DND-41 (cell line): ENCODE measurements at places on chromosomes 5 and 9.
A peak's percentile ranks its signal among the peaks of the same experiment; 100 is the strongest.

DNA sequence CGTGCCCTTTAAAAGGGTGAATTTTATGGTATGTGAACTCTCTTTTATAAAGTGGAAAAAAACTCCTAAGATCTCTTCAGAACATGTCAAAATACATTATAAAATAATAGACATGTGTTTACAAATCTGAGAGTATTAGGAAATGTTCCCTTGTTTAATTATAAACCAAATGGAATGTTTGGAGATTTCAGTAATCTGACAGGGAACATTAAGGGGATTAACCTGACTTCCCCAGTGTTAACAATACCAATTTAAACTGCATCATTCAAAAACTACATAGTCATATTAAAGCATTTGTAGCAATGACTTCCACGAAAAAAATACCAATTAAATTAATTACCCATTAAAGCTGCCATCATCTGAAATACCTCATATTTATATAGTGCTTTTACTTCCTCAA, 1.6 kb upstream of the OCLN start:
- peaks cover 6% of the 10 kb centered on the region for H3K27me3 ChIP-seq
- no peaks in the 10 kb centered on the region for H3K36me3 ChIP-seq
- DNase-seq = no peak
- H3K27ac ChIP-seq = no peak overlapping the region
- no peaks in the 10 kb centered on the region for H3K4me1 ChIP-seq

- no peak overlapping the region for H3K4me3 ChIP-seq
- H3K27ac ChIP-seq = no peak overlapping the region
- no peaks in the 10 kb centered on the region for H3K4me1 ChIP-seq
- no peaks in the 10 kb centered on the region for H3K27me3 ChIP-seq
Observed at GRCh38 chr9:101342595-101342994, 42.2 kb downstream of the BAAT start.

- H3K4me1 ChIP-seq = no peaks in the 10 kb centered on the region
- H3K36me3 ChIP-seq = no peaks in the 10 kb centered on the region
- DNase-seq = no peak
- no peak overlapping the region for H3K27ac ChIP-seq
- H3K27me3 ChIP-seq = no peaks in the 10 kb centered on the region
Observed at GRCh38 chr9:135722365-135722764, 20.4 kb downstream of the KCNT1 start.

- no peak overlapping the region for H3K4me3 ChIP-seq
- 0 out of 2 replicates have a peak, but pooled peaks cover under 1% of the 10 kb centered on the region for H3K4me1 ChIP-seq
- DNase-seq = no peak
- H3K36me3 ChIP-seq = no peaks in the 10 kb centered on the region
- no peak overlapping the region for H3K27ac ChIP-seq
Observed at GRCh38 chr5:138636398-138636944, 61.3 kb upstream of the HSPA9 start.

DNA sequence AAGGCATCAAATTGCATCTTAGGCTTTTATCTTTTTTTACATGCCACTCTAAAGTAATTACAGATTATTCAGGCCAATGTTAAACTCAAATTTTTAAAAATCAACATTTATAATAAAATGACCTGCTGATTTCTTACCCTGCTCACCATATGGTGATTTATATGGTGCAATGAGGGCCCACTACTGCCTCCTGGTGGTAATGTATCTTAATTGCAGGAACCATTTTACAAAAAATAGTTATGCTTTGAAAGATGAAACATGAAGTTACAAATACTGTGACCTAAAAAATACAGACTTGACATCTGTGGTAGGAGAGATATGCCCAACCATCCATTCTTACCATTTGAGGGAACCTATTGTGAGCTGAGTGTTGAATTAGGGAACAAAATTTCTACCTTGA, 292.6 kb upstream of the TAS2R1 start:
- H3K4me1 ChIP-seq = no peaks in the 10 kb centered on the region
- no peaks in the 10 kb centered on the region for H3K36me3 ChIP-seq
- H3K4me3 ChIP-seq = no peak overlapping the region
- no peak overlapping the region for H3K27ac ChIP-seq
- no peak for DNase-seq

GRCh38 chr5:368183-369084, 46.9 kb downstream of the AHRR start:
- no peak for DNase-seq
- no peak overlapping the region for H3K4me3 ChIP-seq
- H3K27me3 ChIP-seq = no peaks in the 10 kb centered on the region
- no peaks in the 10 kb centered on the region for H3K36me3 ChIP-seq
- H3K27ac ChIP-seq = no peak overlapping the region
- peaks cover 23% of the 10 kb centered on the region for H3K4me1 ChIP-seq

DNA sequence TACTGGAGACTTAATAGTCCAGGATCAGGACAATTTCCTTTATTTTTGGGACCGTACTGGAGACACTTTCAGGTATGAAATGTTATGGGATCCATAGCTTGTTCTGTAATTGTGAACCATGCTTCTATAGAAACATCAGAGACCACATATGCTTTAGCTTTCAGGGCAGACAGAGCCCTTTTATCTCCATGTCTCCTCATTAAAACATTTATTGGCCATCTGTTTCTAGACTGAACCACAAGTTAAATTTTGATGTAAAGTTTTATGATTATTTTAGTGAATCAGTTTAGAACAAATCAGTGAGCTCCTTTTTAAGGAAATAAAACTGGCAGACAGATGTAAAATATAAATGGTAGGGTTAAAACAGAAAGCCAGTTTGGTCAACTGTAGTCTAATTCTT, 62.0 kb downstream of the SLC27A6 start:
- H3K36me3 ChIP-seq = no peaks in the 10 kb centered on the region
- H3K4me3 ChIP-seq = no peak overlapping the region
- no peaks in the 10 kb centered on the region for H3K4me1 ChIP-seq
- H3K27me3 ChIP-seq = no peaks in the 10 kb centered on the region
- no peak for DNase-seq

DNA sequence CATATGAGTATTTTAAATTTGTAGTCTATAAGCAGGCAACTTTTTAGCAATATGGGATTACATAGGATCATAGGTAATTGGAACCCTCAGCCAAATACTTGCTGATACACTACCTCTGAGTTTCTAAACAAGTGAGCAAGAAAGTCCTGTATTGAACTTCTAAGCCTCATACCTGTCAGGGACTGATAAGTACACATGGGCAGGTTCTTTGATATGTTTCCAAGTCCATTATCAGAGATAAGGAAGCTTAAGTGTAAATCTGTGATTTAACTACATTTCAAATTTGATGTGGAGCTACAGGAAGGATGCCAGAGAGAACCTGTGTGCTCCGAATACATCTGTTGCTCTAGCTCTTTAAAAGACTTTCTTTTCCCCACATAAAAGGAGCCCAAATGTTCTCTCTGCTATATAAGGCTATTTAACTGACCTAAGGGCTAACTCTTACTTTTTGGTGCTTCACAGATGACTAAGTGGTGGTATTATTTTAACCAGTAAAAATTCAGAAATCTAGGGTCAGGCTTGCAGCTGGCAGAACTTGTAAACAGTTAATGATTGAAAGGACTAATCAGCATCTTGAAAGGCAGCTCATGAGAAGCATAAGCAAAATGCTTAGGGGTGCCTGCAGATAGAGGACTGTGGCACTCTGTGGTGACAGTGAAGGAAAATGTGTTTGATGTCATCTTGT, 228.6 kb downstream of the NR3C1 start:
- no peak for DNase-seq
- H3K27me3 ChIP-seq = no peaks in the 10 kb centered on the region
- no peaks in the 10 kb centered on the region for H3K36me3 ChIP-seq

GRCh38 chr9:125541840-125542243, 165.2 kb downstream of the MAPKAP1 start:
- H3K36me3 ChIP-seq = peaks cover 23% of the 10 kb centered on the region; the same call in 1 of the 2 replicates
- no peak overlapping the region for H3K27ac ChIP-seq
- H3K4me1 ChIP-seq = no peaks in the 10 kb centered on the region
- no peaks in the 10 kb centered on the region for H3K27me3 ChIP-seq

- H3K4me1 ChIP-seq = no peaks in the 10 kb centered on the region
- no peak overlapping the region for H3K4me3 ChIP-seq
- DNase-seq = no peak
- no peak overlapping the region for H3K27ac ChIP-seq
- H3K36me3 ChIP-seq = no peaks in the 10 kb centered on the region
- no peaks in the 10 kb centered on the region for H3K27me3 ChIP-seq
Observed at GRCh38 chr5:6545036-6545693, 87.7 kb downstream of the NSUN2 start.

- H3K4me3 ChIP-seq = no peak overlapping the region
- H3K36me3 ChIP-seq = no peaks in the 10 kb centered on the region; the same call in 1 of the 2 replicates
- H3K4me1 ChIP-seq = no peaks in the 10 kb centered on the region
- no peaks in the 10 kb centered on the region for H3K27me3 ChIP-seq
Observed at GRCh38 chr5:151456321-151456940, 9.0 kb downstream of the SLC36A1 start.

DNA sequence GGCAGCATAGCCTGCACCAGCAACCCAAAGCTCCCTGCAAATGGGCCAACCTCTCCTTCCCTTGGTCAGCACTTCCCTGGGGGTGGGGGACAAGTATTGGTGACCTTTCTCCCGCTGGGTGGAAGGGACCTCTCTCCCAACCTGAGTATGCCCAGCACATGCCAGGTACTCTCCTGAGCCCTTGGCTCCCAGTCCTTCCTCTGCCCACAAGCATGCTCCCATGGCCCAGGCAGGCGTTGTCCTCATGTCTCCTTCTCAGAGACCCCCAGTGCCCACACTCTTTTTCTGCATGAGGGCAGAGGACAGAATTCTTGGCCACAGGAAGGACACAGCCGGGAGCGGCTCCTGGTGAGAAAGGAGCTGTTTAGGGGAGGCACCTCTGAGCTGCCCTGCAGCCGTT, 60.3 kb downstream of the PHF2 start:
- peaks cover 77% of the 10 kb centered on the region for H3K36me3 ChIP-seq
- H3K4me3 ChIP-seq = no peak overlapping the region
- H3K4me1 ChIP-seq = no peaks in the 10 kb centered on the region
- no peaks in the 10 kb centered on the region for H3K27me3 ChIP-seq
- no peak overlapping the region for H3K27ac ChIP-seq
- no peak for DNase-seq

GRCh38 chr5:37005252-37005651, 128.7 kb downstream of the NIPBL start:
- no peak overlapping the region for H3K27ac ChIP-seq
- no peaks in the 10 kb centered on the region for H3K4me1 ChIP-seq
- H3K36me3 ChIP-seq = peaks cover 88% of the 10 kb centered on the region

- no peak overlapping the region for H3K4me3 ChIP-seq
- H3K27ac ChIP-seq = no peak overlapping the region
- no peaks in the 10 kb centered on the region for H3K36me3 ChIP-seq
- no peak for DNase-seq
- peaks cover 8% of the 10 kb centered on the region for H3K4me1 ChIP-seq
Observed at GRCh38 chr5:10485142-10485795, 43.6 kb downstream of the ROPN1L start.

DNA sequence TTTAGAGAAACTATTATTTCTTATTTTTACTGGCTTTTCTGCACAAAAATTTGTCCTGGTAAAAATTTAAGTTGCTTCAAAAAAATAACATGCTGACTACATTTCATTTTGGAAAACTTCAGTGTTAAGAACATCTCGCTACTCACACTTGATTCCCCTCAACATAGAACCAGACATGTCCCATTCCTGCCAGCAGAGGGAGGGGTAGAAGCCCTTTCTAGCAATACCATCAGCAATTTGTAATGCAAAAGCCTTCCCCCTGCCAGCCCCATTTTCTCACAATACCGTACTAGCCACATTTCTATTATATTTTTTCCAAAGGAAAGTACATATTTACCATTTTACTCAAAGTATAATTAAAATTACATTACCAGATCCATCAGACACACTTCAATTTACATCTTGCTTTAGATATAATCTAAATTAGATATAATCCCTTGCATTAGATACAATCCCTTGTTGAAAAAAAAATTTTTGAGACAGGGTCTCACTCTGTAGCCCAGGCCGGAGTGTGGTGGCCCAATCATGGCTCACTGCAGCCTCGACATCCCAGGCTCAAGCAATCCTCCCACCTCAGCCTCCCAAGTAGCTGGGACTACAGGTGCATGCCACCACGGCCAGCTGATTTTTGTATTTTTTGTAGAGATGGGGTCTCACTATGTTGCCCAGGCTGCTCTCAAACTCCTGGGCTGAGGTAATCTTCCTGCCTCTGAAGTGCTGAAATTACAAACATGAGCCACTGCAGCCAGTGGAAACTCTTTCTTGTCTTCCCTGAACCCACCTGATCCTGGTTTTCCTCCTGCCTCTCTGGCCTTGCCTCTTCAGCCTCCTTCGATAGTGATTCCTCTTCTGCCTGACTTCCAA, 39.6 kb upstream of the IDNK start:
- H3K4me1 ChIP-seq = no peaks in the 10 kb centered on the region
- peak; percentile 33 for DNase-seq
- no peaks in the 10 kb centered on the region for H3K27me3 ChIP-seq
- no peaks in the 10 kb centered on the region for H3K36me3 ChIP-seq
- no peak overlapping the region for H3K4me3 ChIP-seq
- no peak overlapping the region for H3K27ac ChIP-seq

DNA sequence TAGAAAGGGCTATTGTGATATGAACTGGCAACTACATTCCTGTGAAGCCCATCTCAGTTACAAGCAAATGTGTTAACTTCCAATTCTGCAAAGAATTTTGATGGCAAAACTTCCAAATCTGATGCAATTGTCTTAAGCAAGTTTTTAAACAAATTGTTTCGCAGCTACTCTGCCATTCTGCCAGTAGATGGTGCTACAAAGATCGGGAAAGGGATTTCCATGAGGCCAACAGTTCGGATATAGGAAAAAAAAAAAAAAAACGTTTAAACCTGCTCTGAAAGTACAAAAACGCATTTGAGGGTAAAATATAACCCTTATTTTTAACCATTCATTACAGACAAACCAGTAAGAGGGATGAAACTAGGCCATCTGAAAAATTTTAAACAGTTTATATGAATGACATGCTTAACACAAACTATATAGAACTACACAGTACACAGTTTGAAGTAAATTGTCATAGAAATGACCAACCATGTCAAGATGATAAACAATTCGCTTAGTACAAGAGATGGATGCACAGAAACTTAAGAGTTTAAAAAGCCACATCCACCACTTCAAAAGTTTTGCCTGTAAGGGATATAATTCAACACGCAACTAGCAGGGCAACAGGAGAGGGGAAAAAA, 2.2 kb downstream of the HNRNPA0 start:
- H3K27me3 ChIP-seq = no peaks in the 10 kb centered on the region
- peaks cover 36% of the 10 kb centered on the region for H3K36me3 ChIP-seq
- no peak overlapping the region; the same call in 1 of the 2 replicates for H3K27ac ChIP-seq
- DNase-seq = no peak
- peaks cover 36% of the 10 kb centered on the region for H3K4me1 ChIP-seq
- H3K4me3 ChIP-seq = peak overlapping the region; percentile 78

GRCh38 chr5:133744960-133745308, 132.6 kb upstream of the FSTL4 start:
- no peak overlapping the region for H3K27ac ChIP-seq
- peaks cover 8% of the 10 kb centered on the region for H3K27me3 ChIP-seq
- no peak overlapping the region for H3K4me3 ChIP-seq
- H3K36me3 ChIP-seq = no peaks in the 10 kb centered on the region

DNA sequence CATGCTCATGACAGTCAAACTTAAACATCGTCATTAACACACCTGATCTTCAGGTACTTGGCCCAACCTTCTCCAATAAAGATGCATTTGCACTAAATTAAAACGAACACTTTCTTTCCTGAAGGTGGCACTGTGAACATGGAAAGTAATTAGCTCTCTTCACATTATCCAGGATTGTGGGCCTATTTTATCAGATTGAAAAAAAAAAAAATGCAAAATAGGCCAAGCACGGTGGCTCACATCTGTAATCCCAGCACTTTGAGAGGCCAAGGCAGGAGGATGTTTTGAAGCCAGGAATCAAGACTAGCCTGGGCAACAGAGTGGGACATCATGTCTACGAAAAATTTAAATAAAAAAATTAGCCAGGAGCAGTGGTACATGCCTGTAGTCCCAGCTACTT, 14.4 kb upstream of the CDC20B start:
- no peak overlapping the region for H3K4me3 ChIP-seq
- no peak overlapping the region for H3K27ac ChIP-seq
- H3K27me3 ChIP-seq = peaks cover 27% of the 10 kb centered on the region
- no peaks in the 10 kb centered on the region for H3K4me1 ChIP-seq
- H3K36me3 ChIP-seq = no peaks in the 10 kb centered on the region
